ENCODE measurements at places on chromosomes 5 and 9. TPM values are rescaled to one million over a fixed set of nuclear protein-coding genes. Genes with fewer than 3 reads are reported as not detected.
A peak's percentile ranks its signal among the peaks of the same experiment; 100 is the strongest.

- no peaks in the 10 kb centered on the region for H3K27me3 ChIP-seq
- no peak for DNase-seq
- H3K36me3 ChIP-seq, result no peaks in the 10 kb centered on the region
- H3K4me3 ChIP-seq, result no peak overlapping the region
- peaks cover 58% of the 10 kb centered on the region for H3K4me1 ChIP-seq
Measured at GRCh38 chr9:76618762-76619161, 145.5 kb upstream of the PCA3 start.

The ZNF462 gene
- total RNA-seq, result 18.6 TPM

GRCh38 chr5:146641941-146642340, 126.0 kb upstream of the GPR151 start:
- no peak for DNase-seq
- H3K4me3 ChIP-seq, result no peak overlapping the region
- H3K36me3 ChIP-seq, result no peaks in the 10 kb centered on the region
- no peak overlapping the region for H3K27ac ChIP-seq
- no peaks in the 10 kb centered on the region for H3K4me1 ChIP-seq

GRCh38 chr5:172769616-172770373, 1.2 kb downstream of the DUSP1 start:
- peaks cover 88% of the 10 kb centered on the region for H3K4me1 ChIP-seq
- peaks cover 3% of the 10 kb centered on the region for H3K36me3 ChIP-seq
- H3K4me3 ChIP-seq, result peak overlapping the region; percentile 60
- H3K27me3 ChIP-seq, result no peaks in the 10 kb centered on the region

DNA sequence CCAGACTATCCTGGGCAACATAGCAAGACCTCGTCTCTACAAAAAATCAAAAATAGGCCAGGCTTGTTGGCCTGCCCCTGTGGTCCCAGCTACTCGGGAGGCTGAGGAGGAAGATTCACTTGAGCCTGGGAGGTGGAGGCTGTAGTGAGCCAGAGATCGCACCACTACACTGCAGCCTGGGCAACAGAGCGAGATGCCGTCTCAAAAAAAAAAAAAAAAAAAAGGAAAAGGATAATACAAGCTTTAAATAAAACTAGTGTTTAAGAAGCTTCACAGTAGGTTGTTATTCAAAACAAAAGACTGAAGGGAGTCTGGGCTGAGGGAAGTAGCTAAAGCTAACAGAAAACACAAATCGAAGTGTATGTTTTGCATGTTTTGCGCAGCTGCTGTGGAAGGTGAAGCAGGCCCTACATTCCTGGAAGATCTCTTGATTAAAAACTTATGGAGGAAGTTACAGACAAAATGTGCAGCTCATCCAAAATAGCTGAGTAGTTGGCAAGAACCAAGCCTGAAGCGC, 581 bp upstream of the C9orf40 start:
- no peaks in the 10 kb centered on the region for H3K27me3 ChIP-seq
- peak overlapping the region; percentile 97 for H3K27ac ChIP-seq
- no peak for DNase-seq
- peaks cover 3% of the 10 kb centered on the region for H3K4me1 ChIP-seq
- peak overlapping the region; percentile 81 for H3K4me3 ChIP-seq
- H3K36me3 ChIP-seq, result no peaks in the 10 kb centered on the region

DNA sequence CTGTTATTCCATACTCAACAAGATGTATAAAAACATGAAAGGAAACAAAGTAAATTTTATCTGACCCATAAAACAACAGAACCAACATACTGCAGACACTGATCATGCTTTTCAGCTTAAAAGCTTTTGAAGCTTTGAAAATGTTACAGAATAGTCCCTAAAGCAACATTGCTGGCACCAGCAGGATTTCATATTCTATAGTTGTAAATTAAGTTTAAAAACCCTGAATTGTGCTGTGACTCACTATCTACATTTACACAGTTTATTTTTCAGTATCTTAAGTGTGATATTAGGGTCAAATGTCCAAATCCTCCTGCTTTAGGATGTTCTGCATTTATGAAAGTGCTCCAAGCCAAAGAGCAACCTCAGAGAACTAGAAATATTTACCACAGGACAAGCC, 59.9 kb downstream of the ZFR start:
- H3K27ac ChIP-seq, result no peak overlapping the region
- H3K4me3 ChIP-seq, result no peak overlapping the region
- no peak for DNase-seq
- H3K36me3 ChIP-seq, result peaks cover 100% of the 10 kb centered on the region
- no peaks in the 10 kb centered on the region for H3K27me3 ChIP-seq

DNA sequence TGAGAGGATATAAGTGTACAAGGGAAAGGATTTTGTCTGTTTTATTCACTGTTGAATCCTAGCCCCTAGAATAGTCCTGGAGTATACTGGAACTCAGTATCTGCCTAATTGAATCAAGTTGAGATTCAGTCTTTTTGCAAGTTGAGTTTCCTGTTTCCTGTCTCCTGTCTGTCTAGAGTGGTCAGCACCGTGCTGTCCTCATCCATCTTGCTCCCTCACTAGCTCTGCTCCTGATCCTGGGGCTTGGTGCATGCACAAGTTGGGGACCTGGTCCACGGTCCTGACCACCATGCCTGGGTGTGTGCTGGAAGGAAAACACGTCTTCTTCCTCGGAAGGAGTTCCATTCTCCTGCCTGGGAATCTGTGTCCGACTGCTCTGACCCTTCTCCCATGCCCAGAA, 3.2 kb downstream of the IL5 start:
- DNase-seq, result no peak
- no peaks in the 10 kb centered on the region for H3K27me3 ChIP-seq
- H3K4me1 ChIP-seq, result no peaks in the 10 kb centered on the region
- H3K36me3 ChIP-seq, result no peaks in the 10 kb centered on the region

The ANKRD18A gene
- 0.52 TPM for total RNA-seq

The CD274 gene
- 24.2 TPM for total RNA-seq

The C9orf153 gene
- 0.44 TPM for total RNA-seq

DNA sequence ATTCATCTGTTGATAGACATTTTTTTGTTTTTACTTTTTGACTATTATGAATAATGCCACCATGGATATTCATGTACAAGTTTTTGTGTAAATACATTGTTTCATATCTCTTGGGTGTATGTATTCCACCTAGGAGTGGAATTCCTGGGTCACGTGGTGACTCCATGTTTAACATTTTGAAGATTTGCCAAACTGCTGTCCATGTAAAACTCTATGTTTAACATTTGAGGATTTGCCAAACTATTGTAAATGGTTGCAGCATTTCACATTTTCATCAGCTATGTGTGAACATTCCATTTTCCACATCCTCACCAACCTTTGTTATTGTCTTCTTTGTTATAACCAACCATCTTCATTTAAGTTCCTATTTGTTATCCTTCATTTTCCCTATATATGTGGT, 12.2 kb downstream of the TMEFF1 start:
- H3K4me1 ChIP-seq, result no peaks in the 10 kb centered on the region
- H3K27ac ChIP-seq, result no peak overlapping the region
- no peak overlapping the region for H3K4me3 ChIP-seq
- H3K36me3 ChIP-seq, result no peaks in the 10 kb centered on the region

- H3K4me3 ChIP-seq, result no peak overlapping the region
- DNase-seq, result no peak
- no peaks in the 10 kb centered on the region for H3K27me3 ChIP-seq
- no peaks in the 10 kb centered on the region for H3K4me1 ChIP-seq
Measured at GRCh38 chr9:109861499-109861898, 81.5 kb downstream of the PALM2AKAP2 start.

GRCh38 chr5:74580729-74581109, 59.8 kb downstream of the ENC1 start:
- no peaks in the 10 kb centered on the region for H3K27me3 ChIP-seq
- peaks cover 19% of the 10 kb centered on the region for H3K4me1 ChIP-seq
- DNase-seq, result no peak
- H3K36me3 ChIP-seq, result no peaks in the 10 kb centered on the region

GRCh38 chr5:81420039-81420667, 26.2 kb upstream of the ACOT12 start:
- no peaks in the 10 kb centered on the region for H3K4me1 ChIP-seq
- no peak for DNase-seq
- no peaks in the 10 kb centered on the region for H3K27me3 ChIP-seq
- H3K36me3 ChIP-seq, result peaks cover 35% of the 10 kb centered on the region
- H3K27ac ChIP-seq, result no peak overlapping the region
- no peak overlapping the region for H3K4me3 ChIP-seq

DNA sequence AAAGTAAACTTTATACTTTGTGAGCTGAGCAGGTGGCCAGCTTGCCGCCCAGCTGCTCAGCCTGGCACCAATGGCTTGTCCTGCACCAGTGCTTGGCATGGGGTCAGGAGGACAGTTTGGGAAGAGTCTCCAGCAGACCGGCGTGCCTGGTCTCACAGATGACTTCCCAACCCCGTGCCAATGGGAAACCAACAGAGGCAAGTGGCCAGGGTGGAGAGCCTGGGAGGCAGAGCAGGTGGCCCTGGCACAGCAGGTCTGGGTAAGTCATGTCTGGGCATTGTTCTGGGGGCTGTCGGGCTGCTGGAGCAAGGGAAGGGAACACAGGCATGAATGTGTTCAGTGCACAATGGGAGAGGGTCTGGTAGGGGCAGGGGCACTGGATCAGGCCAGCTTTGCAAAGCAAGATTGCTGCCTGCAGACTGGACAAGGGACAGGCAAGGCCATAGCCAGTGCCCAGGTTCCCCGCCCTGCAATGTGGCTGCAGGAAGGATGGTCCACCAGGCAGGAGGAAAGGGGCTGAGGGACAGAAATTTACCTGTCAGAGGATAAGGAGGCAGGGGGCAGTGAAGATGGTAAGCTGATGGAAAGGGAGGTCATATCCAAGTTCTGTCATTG, 76.2 kb upstream of the ALDH1B1 start:
- peaks cover 8% of the 10 kb centered on the region for H3K4me1 ChIP-seq
- H3K27ac ChIP-seq, result no peak overlapping the region

The ZNG1E gene
- total RNA-seq, result 96.4 TPM

The GTF3C5 gene
- 44.8 TPM for total RNA-seq

The CDH6 gene
- total RNA-seq, result 2.7 TPM

DNA sequence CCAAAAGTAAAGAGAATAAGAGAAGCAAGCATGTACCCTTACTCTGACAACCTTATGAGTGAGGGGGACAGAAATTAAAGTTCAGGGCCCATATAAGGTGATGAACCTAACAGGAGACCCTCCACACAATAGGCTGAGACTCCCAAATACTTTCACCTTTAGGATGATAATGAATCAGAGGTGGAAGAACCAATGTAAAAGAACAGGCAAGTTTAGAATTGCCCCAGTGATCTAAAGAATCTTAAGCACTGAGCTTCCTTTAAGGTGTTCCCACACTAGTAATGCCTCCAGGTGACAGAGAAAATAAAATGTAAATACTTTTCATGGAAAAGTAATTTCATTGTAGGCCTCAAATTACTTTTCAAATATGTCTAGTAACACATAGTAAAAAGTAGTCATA, 8.2 kb upstream of the FAM151B start:
- no peaks in the 10 kb centered on the region for H3K4me1 ChIP-seq
- no peak overlapping the region for H3K27ac ChIP-seq
- DNase-seq, result no peak
- H3K4me3 ChIP-seq, result no peak overlapping the region

- H3K27me3 ChIP-seq, result no peaks in the 10 kb centered on the region
- DNase-seq, result no peak
- no peak overlapping the region for H3K27ac ChIP-seq
Measured at GRCh38 chr5:97534166-97534565, 351.1 kb upstream of the RIOK2 start.

The FCN1 gene
- 77.5 TPM for total RNA-seq

GRCh38 chr9:4097515-4097914, 202.4 kb downstream of the GLIS3 start:
- no peak overlapping the region for H3K4me3 ChIP-seq
- no peaks in the 10 kb centered on the region for H3K4me1 ChIP-seq
- no peak for DNase-seq
- H3K36me3 ChIP-seq, result no peaks in the 10 kb centered on the region
- H3K27me3 ChIP-seq, result no peaks in the 10 kb centered on the region

GRCh38 chr5:162268694-162269481, 201.3 kb downstream of the GABRG2 start:
- H3K36me3 ChIP-seq, result no peaks in the 10 kb centered on the region
- no peaks in the 10 kb centered on the region for H3K27me3 ChIP-seq
- no peak overlapping the region for H3K4me3 ChIP-seq
- no peak for DNase-seq
- H3K4me1 ChIP-seq, result no peaks in the 10 kb centered on the region

GRCh38 chr5:10354048-10354872, 765 bp downstream of the MARCHF6 start:
- peak overlapping the region; percentile 85 for H3K4me3 ChIP-seq
- H3K36me3 ChIP-seq, result no peaks in the 10 kb centered on the region
- no peaks in the 10 kb centered on the region for H3K27me3 ChIP-seq
- H3K27ac ChIP-seq, result peak overlapping the region; percentile 98

The FOXB2 gene
- not detected for total RNA-seq

GRCh38 chr5:85841653-85842052, 776.1 kb upstream of the COX7C start:
- no peaks in the 10 kb centered on the region for H3K27me3 ChIP-seq
- H3K36me3 ChIP-seq, result no peaks in the 10 kb centered on the region
- no peak overlapping the region for H3K27ac ChIP-seq
- no peak for DNase-seq
- no peaks in the 10 kb centered on the region for H3K4me1 ChIP-seq

The RAB14 gene
- total RNA-seq, result 46.9 TPM

DNA sequence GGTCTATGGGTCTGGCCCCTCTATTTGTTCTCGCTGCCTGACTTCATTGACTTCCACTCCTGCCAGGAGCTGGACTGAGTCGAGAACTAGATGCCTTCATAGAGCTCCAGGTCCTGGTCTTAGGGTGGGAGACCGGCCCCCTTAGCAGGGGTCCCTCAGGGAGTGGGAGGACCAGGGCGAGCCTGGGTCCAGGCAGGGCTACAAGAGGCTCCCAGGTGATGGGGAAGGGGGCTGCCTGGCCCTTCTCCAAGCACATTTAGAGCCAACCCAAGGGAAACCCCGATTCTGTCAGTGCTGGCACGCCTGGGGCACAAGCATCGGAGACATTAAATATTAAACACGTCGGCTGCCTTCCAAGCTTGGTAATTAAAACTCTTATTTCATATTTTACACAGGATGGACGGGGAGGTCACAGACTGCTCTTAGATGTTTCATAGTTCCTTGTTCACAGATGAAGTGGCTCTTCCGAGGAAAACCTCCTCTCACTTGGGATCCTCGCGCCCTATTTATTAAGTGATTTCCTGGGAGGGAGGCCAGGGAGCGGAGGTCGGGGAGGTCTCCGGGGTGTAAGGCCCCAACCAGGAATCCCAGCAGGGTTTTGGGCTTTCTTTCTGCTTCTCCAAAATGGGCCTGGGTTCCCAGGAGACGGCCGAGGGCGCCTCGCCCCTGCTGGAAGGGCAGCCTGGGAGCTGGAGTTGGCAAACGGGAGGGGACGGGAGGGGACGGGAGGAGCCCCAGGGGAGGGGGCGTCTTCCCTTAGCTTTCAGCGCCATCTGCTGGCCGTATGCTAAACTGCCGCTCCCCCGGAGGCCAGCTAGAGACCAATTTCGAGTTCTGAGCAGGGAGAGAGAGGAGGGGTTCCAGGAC, 23.4 kb upstream of the ZBTB43 start:
- no peak overlapping the region for H3K4me3 ChIP-seq
- H3K36me3 ChIP-seq, result no peaks in the 10 kb centered on the region
- H3K27ac ChIP-seq, result no peak overlapping the region
- peaks cover 81% of the 10 kb centered on the region for H3K27me3 ChIP-seq

GRCh38 chr5:125293223-125293622, 546.8 kb upstream of the ZNF608 start:
- no peaks in the 10 kb centered on the region for H3K36me3 ChIP-seq
- H3K4me3 ChIP-seq, result no peak overlapping the region
- no peaks in the 10 kb centered on the region for H3K27me3 ChIP-seq
- peaks cover 7% of the 10 kb centered on the region for H3K4me1 ChIP-seq
- no peak for DNase-seq

The NOXA1 gene
- 1.9 TPM for total RNA-seq

- H3K4me3 ChIP-seq, result no peak overlapping the region
- no peaks in the 10 kb centered on the region for H3K4me1 ChIP-seq
- no peaks in the 10 kb centered on the region for H3K27me3 ChIP-seq
- no peak overlapping the region for H3K27ac ChIP-seq
- H3K36me3 ChIP-seq, result no peaks in the 10 kb centered on the region
- DNase-seq, result no peak
Measured at GRCh38 chr5:74372051-74372450, 268.5 kb downstream of the ENC1 start.
